EH (cell line): ENCODE measurements at places on chromosomes 11 and 22.
A peak's percentile ranks its signal among the peaks of the same experiment; 100 is the strongest.

DNA sequence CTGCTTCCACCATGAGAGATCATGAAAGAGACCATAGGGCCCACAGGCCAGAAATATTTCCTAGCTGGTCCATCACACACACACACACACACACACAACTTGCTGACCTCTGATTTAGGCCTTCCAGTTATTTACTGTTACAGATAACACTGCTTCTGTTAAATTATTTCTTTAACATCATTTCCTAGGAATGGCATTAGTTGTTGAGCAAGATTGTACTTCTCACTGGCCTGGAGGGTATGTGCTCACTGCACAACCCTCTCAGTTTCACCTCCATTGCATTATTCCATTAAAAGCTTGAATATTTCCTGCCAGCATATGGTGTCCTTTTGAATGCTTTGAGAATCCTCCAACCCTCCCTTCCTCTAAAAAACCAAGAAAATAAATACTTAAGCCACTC lies 104.4 kb downstream of the MICAL2 start:
- DNase-seq: peak; percentile 78

GRCh38 chr22:40116496-40117200 lies 61.1 kb upstream of the TNRC6B start:
- no peak for DNase-seq

DNA sequence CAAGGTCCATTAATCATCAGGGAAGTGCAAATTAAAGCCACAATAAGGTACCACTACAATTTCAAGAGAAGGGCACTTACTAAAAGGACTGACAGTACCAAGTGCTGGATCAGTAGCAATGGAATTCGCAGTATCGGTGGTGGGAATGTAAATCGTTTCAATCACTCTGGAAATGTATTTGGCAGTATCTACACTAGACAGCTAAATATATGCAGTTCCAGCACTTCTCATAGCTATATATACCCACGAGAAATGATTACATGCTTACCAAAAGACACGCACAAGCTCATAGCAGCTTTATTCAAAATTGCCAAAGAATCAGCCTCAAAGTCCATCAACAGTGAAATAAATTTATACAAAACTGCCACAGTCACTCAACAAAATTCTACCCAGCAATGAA lies 4.4 kb upstream of the ZNF280B start:
- no peak for DNase-seq

GRCh38 chr22:33347002-33347401 lies 288.8 kb upstream of the SYN3 start:
- no peak for DNase-seq

DNA sequence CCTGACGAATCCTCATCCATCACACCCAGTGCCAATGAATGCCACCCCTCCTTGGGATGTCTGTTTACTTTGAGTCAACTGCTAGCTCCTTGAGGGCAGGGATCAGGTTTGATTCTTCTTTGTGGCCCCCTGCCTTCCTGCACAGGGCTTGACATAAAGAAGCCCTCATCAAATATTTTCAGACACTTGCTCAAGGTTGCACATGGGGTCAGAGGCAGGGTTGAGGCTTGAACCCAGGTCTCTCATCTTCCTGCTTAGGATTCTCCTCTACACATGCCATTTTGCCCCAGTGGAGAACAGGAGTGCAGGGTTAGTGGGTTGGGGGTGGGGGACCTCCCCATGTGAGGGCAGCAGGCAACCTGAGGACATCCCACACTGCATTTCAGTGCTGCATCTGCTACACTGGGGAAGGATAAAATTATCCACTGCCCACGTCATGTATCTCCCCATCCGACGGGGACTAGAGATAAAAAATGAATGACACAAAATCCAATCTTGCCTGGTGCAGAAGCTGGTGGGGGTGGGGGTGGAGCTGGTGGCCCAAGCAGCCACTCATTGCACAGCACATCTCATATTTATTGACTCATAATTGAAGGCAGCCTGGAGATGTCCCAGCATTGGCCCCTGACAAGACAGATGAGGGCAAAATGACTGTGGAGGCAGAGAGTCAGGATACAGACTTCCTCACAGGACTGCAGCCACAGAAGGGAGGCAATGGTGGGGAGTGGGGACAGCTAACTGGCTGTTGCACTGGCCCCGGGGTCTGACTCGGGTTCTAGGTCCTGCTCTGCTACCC lies 41.3 kb downstream of the NEU3 start:
- peak; percentile 48 for DNase-seq

DNA sequence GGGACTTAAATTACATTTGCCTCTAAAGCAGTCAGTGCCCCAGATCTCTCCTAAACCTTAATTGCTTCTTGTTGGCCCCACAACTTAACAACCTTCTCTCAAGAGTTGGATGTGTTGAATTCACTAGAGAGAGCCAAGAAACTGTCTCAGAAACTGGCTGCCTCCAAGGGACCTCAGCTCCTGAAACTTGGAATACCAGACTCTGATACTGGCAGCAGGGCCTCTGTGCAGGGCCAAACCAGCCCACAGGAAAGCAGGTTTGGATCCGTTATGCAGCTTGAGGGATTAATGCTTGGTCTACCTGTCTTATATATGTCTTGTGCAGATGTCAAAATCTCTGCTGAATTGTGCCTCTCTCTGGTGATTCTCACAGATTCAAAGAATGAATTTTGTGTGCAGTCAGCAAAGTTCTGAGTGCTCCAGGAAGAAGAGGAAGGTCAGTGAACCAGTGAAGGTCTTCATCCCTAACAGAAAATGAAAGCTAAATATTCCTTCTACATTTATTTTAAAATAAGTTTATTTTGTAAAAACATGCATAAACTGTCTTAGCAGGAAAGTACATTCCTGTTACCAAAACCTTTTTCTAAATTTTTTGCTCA lies 70.8 kb downstream of the LIF start:
- no peak for DNase-seq

GRCh38 chr11:1498262-1498661 lies 11.7 kb upstream of the MOB2 start:
- no peak for DNase-seq

DNA sequence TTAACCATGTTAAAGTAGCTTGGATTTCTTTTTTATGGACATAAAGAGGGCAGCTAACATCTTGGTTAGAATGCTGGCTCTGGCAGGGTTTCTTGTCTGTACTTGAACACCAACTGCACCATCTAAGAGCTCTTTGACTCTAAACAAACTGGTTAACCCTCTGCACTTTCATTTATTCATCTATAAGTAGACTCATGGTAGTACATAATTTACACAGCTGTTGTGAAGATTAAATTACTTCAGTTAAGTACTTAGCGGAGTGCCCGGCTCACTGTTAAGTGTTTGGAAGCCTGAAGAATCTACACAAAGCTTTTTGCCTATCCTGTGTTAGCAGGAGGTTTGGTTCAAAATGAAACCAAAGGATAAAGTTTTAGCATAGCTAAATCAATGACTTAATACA lies 846.2 kb upstream of the API5 start:
- DNase-seq: no peak

DNA sequence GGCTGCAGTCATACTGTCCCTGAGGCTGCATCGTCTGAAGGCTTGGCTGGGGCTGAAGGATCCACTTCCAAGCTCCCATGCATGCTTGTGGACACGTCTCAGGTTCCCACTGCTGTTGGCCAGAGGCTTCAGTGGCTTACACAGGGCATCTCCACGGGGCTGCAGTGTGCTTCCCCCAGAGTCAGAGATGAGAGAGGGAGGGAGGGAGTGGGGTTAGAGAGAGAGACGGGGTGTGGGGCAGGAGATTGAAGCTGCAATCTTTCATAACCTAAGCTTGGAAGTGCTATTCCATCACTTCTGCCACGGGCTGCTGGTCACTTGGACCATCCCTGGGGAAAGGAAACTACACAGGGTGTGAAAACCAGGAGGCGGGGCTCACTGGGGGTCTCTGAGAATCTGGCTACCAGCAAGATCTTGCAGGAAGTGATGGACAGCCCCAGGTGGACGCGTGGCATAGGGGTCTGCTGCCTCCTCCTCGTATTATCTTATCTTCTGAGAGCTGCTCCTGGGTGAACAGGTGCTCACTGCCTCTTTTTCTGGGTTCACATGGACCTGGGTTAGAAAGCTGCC lies 63.0 kb upstream of the MYEOV start:
- DNase-seq: no peak

GRCh38 chr11:91773090-91773489 lies 451.5 kb upstream of the FAT3 start:
- peak; percentile 26 for DNase-seq

GRCh38 chr22:46355369-46355995 lies 20.0 kb downstream of the TRMU start:
- peak; percentile 63 for DNase-seq

- peak; percentile 71 for DNase-seq
Measured at GRCh38 chr11:46308631-46309419, 31.4 kb downstream of the CREB3L1 start.

DNA sequence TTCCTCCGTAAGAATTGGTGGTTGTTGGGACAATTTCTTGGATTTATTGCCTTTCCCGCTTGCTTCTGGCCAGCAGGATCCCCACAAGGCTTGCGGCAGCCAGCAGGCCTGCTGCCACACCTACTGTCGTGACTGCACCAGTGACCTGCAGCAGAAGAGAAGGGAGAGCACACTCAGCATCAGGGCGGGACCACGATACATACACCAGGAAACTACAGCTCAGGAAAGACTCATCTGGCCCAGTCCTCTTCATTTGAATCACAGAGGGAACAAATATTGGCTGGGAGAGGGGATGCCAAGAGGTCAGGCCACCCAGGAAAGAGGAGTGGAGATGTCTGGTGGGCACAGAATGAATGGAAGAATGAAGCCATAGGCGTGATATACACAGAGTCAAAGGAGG lies 10.3 kb downstream of the PLAAT2 start:
- DNase-seq: no peak

- DNase-seq: no peak
Measured at GRCh38 chr22:28837640-28838039, 37.3 kb upstream of the XBP1 start.

- no peak for DNase-seq
Measured at GRCh38 chr11:82863209-82863608, 37.0 kb downstream of the PRCP start.

DNA sequence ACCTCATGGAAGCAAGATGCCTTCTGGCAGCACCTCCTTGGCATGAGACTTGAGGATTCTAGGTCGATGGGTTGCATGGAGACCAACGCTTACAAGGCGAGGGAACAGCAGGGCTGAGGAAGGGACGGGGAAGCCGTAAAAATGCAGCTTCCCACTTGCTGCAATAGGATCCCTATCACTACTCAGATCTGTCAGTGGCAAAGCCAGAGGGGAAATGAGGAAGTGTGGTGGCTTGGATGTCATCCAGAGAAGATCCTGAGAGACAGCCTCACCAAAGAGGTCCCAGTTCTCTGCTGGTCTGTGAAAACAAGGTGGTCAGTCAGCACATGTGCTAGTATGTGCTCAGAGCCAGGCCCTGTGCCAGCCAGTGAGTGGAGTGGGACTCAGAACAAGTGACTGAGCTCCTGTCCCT lies 22.2 kb downstream of the CYB5R2 start:
- peak; percentile 88 for DNase-seq

DNA sequence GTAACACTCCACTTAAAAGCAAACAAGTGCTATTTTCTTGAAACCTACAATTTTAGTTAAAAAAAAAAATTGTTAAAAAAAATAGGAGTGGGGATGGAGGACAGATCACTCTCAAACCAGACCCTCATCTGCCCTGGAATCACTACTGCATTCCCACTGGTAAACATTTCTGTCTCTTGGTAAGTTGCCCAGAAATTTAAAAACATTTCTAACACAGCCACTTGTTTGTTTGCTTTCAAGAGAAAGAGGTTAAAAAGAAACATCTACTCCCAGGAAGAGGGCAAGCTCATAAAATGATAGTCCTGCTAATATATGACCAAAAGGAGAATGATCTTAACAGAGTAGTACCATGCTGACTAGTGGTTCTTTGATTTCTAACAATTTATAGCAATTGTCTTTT lies 83.3 kb downstream of the SGSM3 start:
- DNase-seq: peak; percentile 59

- DNase-seq: no peak
Measured at GRCh38 chr11:123344790-123345357, 85.2 kb upstream of the GRAMD1B start.

DNA sequence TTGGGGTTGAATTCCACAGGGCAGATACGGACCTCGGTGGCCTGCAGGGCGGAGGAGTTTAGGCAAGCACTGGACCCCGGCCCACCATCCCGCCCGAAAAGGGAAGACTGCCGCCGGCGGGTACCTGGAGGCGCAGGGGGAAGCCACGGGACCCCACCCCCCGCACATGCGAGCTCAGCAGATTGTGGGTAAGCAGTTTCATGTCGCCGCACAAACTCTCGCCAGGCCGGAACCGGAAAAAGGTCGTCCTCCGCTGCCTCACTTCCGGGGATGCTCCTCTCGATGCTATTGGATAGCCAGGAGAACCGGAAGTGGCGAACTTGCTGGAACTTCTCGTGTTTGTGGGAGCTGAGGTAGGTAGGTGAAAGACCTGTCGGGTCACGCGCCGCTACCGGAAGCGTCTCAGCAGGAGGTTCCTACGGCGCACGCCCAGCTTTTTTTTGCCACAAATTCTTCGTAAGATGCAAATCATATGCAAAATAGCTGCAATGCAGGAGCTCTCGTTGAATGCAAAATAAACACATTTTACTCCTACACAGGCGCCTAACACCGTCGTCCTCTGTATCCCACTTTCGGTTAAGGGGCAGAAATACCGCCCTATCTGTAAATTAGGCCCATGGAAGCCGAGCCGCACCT lies at the start of gene TRMT112:
Gene TRMT112, minus strand, starts transcription at position 235 of the 636 bp plus-strand sequence. Its CDS starts 33 bp downstream, at position 202.
- peak; percentile 98 for DNase-seq

DNA sequence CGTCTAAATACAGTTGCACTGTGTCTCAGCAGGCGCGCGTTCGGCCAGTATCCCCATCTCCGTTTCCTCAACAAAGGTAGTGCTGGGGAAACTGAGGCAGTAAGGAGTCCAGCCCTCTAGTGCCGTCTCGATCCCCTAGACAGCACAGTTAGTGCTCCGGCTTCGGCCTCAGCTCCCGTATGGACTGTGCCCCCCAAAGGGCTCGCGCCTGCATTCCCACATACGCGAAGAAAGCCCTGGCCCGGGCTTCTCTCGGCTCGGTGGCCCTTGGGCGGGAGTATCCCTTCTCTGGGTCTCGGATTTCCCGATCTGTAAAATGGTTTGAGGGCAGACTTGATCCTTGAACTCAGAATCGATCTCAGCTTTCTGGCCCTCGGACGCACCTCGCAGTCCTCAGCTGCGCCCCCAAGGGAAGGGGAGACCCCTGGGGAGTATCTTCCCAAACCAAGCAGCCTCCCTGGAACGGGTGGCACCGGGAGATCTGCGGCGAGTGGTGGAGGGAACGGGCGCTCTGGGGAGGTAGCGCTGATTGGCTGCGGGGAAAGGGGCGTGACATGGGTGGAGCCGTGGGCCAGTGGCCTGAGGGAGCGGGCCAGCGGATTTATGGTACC lies 759 bp upstream of the PEX16 start:
- peak; percentile 81 for DNase-seq

DNA sequence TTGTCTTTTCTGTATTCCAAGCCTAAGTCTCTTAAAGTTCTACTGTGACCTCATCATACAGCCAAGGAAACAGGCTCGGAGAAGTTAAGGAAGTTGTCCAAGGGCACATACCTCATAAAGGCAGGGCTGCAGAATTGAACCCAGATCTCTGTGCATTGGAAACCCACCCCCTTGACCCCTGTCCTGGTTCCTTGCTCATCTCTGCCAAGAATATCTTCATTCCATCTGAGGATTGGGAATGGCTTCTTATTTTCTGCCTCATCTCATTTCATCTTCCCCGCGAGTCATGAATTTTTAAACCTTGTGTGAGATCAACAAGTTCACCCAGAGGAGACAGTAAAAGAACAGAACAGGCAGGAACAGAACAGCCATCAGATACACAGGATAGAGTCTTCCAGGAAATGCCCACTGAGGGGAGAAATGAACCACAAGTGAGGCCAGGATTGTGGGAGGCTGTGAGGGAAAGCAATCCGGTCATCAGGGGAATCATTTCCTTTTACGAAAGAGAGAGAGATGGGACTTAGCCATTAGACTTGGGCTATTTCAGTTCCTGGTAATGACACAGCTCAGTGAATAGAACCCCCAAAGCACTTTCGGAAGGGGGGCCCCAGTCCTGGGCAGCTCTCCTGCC lies 34.4 kb upstream of the LRRC10B start:
- DNase-seq: no peak
